KBM-7 (cell line): ENCODE measurements at places on chromosomes 1 and 21.

GRCh38 chr1:197814306-197814705, 39.0 kb upstream of the DENND1B start:
- no peak for DNase-seq

DNA sequence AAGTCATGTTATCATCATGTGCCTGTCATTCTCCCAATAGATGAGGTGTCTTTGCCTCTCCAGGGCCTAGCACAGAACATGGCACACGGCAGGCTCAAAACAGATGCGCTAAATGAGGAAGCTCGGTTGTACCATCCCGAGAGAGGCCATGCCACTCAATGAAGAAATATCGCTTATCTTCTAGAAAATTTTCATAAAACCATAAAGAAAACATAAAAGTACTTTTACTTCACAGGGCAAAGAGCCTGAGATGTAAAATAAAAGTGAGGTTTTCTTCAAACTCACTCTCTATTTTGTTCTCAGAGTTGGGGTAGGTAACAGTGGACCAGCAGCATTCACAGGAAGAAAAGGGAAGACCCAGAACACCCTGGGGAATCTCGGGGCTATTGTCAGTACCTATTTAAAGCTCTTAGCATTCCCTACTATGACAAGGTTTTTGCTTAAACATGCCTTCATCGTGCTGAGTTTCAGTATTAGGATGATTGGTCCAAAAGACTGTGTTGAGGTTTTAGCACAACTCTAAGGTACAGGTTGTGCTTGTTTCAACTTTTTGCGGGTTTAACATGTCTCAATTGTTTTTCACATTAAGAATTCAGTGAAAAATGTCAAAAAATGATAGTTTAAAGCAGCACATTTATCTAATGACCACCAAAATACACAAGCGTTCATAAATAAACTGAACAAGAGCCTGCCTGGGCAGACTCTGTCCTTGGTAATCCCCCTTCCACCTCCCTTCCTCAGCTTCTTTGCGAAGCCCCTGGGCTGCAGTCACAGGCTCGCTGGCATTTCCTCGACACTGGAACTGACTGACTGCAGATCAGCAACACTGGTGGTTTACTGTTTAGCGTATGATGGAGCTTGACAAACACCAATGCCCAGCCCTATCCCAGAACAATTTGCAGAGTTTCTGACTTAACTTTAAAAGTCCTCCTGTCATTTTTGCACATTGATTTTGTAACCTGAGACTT, 55.6 kb downstream of the COQ8A start:
- DNase-seq, result no peak

- no peak for DNase-seq
Measured at GRCh38 chr1:63813829-63814277, 40.0 kb downstream of the ROR1 start.

GRCh38 chr1:30950053-30950452, 41.5 kb upstream of the SDC3 start:
- no peak for DNase-seq

GRCh38 chr1:15081102-15081501, 72.4 kb upstream of the TMEM51 start:
- no peak for DNase-seq

DNA sequence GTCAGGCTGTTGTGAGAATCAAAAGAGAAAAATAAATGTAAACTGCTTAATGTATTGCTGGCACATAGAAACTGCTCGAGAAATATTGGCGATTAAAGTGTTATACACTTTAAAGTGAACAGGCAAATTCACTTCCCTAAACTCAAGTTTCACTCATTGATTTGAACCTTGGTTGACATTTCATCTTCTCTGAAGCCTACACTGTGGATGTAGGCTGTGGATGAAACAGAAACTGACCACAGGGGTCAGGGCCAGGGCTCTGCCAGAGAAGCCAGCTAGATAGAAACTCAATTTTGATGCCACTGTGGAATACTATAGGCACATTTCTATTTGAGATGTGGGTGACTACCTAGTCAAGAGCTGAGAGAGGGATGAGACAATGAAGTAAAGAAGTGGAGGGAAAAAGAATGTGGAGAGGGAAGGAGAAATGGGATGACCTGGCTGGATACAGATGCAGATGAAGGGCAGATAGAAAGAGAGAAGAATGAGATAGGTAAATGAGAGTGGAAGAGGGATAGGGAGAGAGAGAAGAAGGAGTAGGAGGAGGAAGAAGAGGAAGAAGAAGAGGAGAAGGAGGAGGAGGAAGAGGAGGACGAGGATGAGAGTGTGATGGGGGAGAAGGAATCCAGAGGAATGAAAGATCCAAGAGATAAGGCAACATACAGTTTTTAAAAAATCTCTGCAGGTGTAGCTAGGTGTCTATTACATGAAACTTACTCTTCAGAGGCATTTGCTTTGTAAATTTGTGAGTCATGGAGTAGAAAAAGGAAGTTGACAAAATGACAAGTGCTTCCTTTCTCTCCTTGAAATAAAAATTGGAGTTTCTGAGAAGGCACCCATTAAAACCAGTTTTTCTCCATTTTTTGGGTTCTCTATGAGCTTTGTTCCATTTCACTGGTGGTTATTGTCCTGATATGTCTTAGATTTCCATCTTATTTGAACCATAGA, 17.4 kb upstream of the CD1D start:
- DNase-seq, result no peak

GRCh38 chr21:46115441-46116188, 17.7 kb downstream of the COL6A2 start:
- no peak for DNase-seq

GRCh38 chr1:23601968-23602876, 42.9 kb upstream of the ID3 start:
- DNase-seq, result no peak

DNA sequence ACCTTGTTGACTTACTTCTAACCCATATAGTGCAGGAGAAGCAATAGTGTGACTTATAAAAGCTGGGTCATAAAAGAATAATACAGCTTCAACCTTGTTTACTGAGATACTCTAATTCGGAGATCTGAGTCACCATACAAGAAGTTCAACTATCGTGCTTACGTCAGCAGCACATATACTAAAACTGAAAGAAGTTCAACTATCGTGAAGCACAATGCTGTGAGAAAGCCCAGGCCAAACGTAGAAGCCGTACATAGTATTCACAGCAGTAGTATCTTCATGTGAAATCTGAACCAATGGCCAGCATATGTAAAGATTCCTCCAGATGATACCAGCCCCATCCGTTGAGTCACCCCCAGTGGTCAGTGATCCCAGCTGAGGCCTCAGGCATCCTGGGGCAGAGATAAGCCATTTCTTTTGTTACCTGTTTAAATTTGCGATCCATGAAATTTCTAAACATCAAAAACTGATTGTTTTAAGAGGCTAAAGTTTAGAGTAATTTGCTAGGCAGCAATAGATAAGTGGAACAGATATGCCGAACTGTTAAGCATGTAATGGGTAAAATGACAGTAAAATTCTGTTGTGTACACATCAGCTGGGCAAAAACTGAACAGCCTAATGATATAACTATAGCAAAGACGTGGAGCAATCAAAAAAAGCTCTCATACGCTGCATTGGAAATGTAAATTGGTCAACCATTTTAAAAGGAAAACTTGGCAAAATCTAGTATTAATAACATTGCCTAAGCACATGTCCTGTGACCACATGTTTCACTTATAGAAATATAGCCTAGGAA, 53.9 kb upstream of the SAMD13 start:
- no peak for DNase-seq

GRCh38 chr1:68015971-68016370, 34.5 kb downstream of the DIRAS3 start:
- DNase-seq, result no peak

GRCh38 chr1:163082971-163083370, 13.8 kb downstream of the RGS4 start:
- DNase-seq, result no peak

GRCh38 chr1:9305216-9305615, 12.5 kb downstream of the SPSB1 start:
- DNase-seq, result no peak

GRCh38 chr1:168170564-168171508, 7.9 kb upstream of the TIPRL start:
- DNase-seq, result peak; percentile 16

DNA sequence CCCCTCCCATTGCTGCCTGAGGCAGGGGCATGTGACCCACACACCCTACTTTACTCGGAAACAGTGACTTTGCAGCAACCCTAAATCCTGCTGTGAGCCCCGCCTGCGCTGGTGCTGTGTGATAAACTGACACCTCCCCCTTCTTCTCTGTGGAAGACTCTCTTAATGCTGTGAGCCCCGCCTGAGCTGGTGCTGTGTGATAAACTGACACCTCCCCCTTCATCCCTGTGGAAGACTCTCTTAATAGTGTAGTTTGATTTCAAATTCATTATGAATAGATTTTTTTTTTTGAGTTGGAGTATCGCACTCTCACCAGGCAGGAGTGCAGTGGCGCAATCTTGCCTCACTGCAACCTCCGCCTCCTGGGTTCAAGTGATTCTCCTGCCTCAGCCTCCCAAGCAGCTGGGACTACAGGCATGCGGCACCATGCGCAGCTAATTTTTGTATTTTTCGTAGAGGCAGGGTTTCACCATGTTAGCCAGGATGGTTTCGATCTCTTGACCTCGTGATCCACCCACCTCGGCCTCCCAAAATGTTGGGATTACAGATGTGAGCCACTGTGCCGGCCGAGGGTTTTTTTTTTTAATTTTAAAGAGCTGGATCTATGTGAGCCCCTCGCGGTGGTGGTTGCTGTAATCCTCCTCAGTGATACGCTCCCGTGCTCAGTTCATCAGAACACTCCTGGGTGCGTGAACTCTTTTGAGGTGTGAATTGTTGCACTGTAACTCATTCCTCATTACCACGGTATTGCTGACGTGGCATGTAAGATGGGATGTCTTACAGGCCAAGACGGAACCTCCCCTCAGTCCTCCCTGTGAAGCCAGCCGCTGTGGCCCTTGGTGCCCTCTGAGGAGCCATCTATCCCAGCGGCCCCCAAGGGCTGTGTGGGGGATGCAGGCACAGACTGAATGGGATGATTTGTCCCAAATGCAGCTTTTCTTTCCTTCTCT, 60.3 kb downstream of the GALNT2 start:
- peak; percentile 49 for DNase-seq

- no peak for DNase-seq
Measured at GRCh38 chr1:93567255-93567918, 114.2 kb downstream of the BCAR3 start.

DNA sequence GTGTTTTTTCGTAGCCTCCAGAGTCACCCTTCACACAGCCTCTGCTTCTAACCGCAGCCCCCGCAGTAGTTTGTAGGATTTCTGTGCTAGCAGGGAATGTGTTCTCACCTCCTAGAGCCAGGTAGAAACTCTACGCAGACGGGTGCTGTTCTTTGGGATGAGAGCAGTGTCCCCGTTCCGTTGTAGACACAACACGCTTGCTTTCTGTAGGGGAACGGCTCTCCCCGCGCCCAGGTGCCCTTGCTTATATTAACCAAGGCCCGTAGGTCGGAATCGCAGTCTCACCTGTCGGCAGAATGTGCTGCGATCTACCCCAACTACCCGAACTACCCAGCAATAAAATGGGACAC, 111.8 kb upstream of the NBPF11 start:
- DNase-seq, result no peak

DNA sequence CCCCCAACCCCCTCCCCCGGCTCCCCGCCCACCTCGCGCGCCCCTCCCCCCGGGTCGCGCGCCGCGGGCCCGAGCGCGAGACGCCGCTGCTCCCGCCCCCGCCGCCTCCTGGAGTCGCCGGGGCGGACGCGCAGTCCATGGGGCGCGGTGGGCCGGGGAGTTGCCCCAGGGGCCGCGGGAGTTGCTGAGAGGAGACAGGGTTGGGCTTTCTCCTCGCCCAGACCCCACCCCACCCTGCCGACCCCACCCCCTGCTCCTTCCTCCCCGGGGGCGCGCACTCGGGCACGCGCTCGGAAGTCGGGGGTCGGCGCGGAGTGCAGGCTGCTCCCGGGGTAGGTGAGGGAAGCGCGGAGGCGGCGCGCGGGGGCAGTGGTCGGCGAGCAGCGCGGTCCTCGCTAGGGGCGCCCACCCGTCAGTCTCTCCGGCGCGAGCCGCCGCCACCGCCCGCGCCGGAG, at the start of gene LAMC1:
Gene LAMC1, plus strand, starts transcription at position 275 of the 455 bp plus-strand sequence. CDS start 297 bp downstream, outside the sequence.
- DNase-seq, result peak; percentile 78

DNA sequence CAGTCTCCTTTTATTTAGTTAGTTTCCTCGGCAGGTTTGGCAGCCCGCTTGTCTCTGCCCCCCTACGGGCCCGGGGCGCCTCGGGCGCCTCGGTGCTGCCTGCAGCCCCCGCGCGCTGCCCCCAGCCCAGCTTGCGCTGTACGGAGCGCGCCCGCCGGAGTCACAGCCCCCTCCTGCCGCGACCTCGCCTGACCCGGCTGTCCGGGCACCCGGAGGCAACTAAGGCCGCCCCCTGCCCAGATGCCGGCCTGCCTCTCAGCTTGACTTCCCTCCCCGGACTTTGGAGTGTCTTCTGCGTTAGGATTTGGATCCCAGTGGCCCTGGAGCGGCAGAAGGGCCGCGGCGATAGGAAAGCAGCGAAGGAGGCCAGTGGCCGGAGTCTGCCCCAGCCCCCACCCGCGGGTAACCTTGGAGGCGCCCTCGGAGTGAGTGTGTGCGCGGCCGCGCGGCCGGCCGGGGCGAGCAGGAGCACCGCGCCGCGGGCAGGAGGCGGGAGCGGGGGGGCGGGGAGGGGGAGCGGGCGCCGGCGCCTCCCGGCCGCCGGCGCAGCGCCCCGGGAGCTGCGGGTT, 7.6 kb downstream of the CDKN2C start:
- DNase-seq, result no peak

- no peak for DNase-seq
Measured at GRCh38 chr1:213256438-213257087, 205.5 kb downstream of the RPS6KC1 start.

DNA sequence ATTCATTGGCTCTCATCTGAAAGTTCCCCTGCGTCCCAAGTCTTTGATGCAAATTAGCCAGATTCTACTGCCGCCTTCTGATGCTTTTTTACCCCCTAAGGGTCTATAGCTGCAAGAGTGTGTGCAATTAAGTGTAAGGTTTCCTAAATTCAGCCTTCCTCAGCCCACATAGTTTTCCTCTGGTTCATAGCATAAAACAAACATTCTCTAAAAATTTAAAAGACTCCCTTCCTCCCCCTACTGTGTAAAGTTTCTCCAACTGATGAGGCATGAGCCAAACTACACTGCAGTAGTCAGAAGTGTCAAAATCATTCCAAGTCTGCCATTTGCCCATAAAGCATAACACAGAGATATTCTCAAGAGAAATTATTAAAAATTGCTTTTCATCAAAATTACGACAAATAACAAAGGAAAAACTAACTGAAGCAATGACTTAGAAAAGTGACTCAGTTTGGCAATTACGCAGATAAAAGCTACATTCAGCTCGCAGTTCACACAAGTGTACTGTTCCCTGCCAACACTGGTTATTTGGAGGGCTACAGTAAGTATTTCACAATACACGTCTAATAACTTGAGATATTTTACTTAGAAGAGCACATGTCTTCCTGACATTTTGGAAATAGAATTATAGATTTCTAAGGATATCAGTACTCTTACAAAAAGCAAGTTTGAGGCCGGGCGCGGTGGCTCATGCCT, 15.4 kb downstream of the KCNH1 start:
- DNase-seq, result no peak

DNA sequence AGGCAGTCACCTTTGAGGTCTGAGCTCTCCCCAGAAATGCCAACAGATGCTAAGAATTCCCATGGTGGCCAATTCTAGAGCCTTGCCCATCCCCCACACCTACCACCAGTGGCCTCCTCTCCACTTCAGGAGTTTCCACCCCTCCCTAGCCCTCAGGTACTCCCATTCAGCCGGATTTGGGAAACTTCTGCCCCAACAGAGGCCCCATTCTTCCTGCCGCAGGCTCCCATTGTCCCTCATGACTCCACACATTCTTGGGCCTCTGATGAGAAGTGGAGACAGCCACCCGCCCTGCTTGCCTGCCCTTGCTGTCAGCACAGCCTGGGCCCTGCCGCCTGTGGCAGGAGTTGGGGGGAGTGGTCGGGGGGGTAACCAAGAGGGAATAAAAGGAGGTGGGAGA, 4.6 kb downstream of the BLACAT1 start:
- no peak for DNase-seq
